Activated CD8-positive, alpha-beta memory T cell treated with anti-CD3 and anti-CD28 coated beads for 1 hour (primary cell): ENCODE measurements at places on chromosomes 11 and 22.

DNA sequence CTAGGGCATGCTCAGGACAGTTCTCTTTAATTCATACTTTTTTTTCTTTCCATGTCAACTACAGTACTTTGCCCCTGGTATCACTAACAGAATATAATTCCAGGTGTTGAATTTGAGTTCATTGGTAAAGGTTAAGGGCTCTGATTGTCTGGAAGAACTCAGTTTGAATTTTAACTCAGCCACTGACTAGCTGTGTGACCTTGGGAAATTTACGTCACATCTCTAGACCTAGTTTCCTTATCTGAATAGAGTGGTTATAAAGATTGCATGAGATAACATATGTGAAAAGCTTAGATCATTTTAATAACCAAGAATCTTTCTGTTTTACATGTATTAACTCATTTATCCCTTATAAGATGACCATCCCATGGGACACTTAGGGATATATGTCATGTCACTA, 15.8 kb upstream of the ZC3H12C start:
- no peak for DNase-seq

GRCh38 chr11:10050561-10050960, 243.5 kb downstream of the SBF2 start:
- no peak for DNase-seq

- no peak for DNase-seq
Measured at GRCh38 chr11:27552341-27552740, 45.8 kb upstream of the LIN7C start.

DNA sequence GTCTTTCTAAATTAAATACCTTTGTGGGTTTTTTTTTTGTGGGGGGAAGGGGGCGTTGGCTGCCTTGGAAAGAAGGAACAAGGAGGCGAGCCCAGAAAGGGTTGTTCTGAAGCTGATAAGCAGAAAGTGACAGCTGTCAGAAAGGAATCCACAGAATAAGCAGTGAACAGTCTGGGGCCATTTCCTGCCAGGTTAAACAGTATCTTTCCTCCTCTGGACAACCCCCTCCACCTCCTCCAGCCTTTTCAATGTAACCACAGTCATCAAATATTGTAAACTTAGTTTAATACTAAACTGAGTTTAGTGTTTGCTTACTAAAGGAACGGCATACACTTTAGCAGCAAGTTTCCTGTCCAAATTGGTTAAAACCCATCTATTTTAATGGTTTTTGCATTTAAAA, 271.2 kb upstream of the SYN3 start:
- no peak for DNase-seq

DNA sequence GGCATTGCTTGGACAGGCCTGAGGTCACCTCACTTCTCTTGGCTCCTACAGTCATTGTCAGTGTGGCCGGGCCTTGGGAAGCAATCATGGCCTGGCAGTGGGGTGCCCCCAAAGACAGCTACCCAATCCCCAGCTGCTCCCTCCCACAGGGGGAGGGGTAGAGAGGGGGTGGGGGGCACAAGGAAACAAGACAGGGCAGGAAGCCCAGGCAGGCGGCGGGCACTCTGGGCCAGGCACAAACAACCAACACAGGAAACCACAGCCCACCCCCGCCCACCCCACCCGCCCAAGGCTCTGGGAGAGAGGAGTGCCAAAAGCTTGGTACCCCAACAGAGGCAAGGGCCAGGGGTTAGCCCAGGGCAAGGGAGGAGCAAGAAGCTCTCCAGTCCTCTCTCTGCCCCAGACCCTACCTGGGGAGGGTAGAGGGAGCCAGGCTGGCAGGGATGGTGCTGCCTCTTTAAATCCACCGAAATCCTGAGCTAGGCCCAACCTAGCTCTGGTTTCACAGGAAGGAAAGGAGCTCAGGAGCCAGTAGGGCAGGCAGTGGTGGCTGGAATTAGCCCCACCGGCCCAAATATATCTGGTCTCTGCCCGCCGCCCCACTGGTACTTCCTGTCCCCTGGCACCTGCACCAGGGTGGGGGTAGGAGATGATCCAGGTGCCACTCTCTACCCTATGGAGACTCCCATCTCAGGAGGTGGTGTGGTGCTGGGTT, 12.2 kb downstream of the BCL9L start:
- DNase-seq: no peak

GRCh38 chr11:3434976-3435375, 56.0 kb upstream of the ZNF195 start:
- DNase-seq: no peak

DNA sequence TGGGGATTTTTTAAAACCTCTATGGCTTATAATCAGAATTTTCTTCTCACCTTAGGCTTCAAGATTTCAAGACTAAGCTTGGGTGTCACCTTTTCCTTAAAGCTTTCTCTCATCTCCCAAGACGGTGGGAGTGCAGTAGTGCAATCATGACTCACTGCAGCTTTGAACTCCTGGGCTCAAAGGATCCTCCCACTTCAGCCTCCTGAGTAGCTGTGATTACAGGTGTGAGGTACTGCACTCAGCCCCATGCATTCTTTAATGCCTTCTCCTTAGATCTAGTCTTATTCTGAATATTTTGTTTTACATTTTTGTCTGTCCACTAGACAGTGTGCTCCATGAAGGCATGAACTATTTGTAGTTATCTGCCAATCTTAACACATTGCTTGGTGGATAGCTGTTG, 55.7 kb upstream of the FAT3 start:
- DNase-seq: no peak

DNA sequence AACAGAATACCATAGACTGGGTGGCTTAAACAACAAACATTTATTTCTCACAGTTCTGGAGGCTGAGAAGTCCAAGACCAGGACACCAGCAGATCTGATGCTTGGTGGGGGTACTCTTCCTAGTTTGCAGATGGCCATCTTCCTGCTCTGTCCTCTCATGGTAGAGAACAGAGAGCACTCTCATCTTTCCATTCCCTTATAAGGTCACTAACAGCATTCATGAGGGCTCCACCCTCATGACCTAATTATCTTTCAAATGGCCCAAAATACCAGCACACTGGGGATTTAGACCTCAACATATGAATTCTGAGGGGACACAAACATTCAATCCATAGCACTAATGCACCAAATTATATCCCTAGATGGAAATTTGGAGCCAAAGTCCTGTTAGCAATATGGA, 6.1 kb downstream of the STK33 start:
- no peak for DNase-seq
